Retina (tissue), 1 donor: ENCODE measurements at places on chromosomes 16 and 17.

DNA sequence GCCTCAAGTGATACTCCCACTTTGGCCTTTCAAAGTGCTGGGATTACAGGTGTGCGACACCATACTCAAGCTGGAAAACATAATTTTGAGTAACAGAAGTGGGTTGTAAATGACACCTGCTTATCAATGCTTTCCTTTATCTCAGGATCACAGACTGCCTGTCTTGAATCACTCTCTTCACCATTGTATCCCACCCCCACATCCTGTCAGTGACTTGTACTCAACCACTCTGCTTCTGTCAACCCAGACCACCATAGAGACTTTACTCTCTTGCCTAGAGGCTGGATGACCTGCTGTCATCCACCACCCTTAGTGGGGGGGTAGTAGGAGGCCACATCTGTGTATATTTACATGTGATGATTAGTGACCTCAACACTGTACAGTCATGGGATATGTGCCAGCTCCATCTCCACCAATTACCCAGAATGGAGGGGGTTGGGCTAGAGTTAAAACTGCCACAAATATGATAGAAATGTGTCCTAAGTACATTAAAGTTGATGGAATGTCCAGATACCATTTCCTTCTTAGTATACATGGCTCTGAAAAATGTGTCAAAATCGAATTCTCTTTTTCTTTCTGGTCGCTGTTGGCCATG is 338.7 kb downstream of the GRIN2A start:
- no peak for DNase-seq

- no peak for DNase-seq
These were observed 68.8 kb downstream of the RMI2 start for GRCh38 chr16:11413907-11414595.

GRCh38 chr17:66002812-66003211 is 189.1 kb downstream of the CEP112 start:
- no peak for DNase-seq

DNA sequence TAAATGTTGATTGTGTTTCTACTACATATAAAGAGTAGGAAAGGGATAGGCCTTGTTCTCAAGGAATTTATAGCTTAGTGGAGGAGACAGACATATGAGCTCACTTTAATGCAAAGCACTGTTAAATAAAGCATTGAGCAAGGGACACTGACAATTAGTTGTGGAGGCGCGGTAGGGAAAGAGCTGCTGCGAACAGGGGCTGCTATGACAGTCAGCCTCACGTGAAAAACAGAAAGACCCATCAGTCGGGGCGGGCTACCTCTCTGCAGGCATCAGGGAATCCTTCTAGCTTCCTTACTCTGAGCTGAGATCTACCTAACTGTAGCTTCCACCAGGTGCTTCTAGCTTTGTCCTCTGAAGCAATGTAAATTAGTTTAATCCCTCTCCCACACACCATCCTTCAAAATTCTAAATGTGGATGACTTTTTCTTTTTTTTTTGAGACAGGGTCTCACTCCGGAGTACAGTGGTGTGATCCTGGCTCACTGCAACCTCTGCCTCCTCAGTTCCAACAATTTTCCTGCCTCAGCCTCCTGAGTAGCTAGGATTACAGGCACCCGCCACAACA is 129.9 kb upstream of the ZFHX3 start:
- no peak for DNase-seq

DNA sequence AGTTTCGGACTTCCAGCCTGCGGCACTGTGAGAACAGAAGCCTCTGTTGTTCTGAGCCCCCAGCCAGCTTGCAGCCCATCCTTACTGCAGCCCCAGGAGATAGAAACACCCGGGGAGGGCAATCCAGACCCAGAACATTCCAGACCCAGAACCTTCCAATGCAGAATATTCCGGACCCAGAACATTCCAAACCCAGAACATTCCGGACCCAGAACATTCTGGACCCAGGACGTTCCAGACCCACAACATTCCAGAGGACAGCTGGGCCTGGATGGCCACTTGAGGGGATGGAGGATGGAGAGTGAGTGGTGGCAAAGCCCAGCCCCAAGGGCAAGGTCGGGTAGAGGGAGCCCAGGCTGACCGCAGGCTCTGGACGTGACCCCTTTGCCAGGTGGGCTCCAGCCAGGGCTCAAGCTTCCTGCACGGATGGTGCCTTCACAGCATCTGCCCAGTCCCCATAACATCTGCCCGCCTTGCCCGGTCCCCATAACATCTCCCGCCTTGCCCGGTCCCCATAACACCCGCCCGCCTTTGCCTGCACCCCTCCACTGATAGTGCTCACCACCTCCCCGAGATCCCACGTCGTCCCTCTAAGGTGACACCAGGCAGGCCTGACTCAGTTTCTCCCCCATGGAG is 3.5 kb downstream of the CBFA2T3 start:
- DNase-seq: no peak

DNA sequence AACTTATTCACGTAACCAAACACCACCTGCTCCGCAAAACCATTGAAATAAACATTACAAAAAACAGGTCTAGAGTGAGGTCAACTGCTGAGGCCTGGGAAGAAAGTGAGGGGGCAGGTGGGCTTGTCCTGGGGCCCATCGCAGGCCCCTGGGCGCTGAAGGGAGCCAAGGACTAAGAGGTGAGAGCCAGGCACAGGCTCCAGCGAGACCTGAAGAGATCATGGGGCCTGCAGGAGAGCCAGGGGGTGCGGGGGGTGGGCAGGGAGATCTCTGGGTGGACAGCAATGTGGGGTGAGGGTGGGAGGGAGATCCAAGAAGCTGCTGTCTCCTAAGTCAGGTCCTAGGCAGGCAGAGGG is 7.9 kb downstream of the ARHGAP27 start:
- no peak for DNase-seq

DNA sequence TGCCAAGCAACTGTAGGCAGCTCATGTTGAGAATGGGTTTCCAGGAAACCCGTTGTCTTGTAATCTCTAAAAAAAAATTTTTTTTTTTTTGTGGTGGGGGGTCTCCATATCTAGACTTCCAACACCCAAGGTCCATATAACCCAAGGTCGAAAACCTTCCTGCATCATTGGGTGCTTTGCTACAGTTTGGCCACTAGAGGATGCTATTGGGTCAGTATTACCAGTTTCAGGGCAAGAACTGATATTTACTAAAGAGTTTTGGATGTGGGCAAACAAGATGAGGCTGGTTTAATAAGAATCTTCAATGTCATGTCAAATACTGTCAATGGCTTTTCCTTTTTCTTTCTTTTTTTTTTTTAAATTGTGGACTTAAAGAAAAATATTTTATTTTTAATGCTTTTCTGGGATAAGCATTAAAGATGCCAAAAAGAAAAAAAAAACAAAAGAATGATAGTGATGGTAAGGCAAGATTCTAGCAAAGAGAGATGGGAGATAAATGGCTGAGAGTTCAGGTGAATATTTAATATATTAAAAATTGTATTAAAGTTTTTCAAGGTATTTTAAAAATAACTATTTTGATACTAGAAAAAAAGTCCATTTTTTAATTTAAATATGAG is 62.2 kb downstream of the DHRS7C start:
- DNase-seq: peak; percentile 57

GRCh38 chr16:53024045-53024444 is 28.7 kb downstream of the CHD9NB start:
- DNase-seq: no peak

- no peak for DNase-seq
These were observed 13.4 kb downstream of the MSI2 start for GRCh38 chr17:57269598-57270255.
